ENCODE measurements at places on chromosomes 4 and X. TPM values are rescaled to one million over a fixed set of nuclear protein-coding genes. Genes with fewer than 3 reads are reported as not detected.

Gene MAGEA2B
- total RNA-seq, result not detected

- DNase-seq, result no peak
These were observed 547.5 kb downstream of the NLGN4X start for GRCh38 chrX:5681159-5681558.

DNA sequence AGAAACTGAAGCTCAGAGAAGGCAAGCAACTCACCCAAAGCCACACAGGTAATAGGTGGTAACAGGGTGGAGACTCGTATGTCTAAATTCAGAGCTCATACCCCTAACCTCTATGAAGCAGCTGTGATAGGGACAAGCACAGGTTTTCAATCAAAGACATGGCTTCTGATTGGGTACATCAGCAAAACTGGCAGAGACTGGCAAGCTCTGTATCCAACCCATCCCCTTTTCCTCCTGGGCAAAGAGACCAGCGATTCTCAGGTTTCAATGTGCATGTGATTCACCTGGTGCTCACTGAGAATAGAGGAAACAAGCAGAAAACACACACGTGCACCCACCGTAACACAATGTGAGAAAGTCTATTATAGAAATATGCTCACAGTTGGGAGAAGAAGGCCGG, 153.0 kb downstream of the SMIM20 start:
- DNase-seq, result no peak

GRCh38 chr4:111883557-111883999, 261.7 kb upstream of the FAM241A start:
- peak; percentile 23 for DNase-seq

DNA sequence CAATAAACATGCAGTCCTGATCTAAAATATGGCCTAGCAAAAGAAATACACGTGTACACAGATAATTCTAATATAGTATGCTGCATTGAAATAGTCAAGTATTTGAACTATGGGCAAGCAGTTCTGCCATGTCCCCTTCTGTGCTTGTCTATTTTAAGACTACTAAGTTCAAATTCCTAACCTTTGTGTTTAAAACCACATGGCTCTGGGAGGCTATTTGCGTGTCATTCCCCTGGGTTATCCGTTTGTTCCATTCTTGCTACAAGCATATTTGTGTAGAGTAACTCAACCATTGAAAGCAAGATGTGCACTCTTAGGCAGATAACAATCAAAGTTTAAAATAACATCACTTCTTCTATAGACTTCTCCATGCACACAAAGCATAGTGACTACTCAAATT, 25.4 kb upstream of the TBC1D1 start:
- no peak for DNase-seq

DNA sequence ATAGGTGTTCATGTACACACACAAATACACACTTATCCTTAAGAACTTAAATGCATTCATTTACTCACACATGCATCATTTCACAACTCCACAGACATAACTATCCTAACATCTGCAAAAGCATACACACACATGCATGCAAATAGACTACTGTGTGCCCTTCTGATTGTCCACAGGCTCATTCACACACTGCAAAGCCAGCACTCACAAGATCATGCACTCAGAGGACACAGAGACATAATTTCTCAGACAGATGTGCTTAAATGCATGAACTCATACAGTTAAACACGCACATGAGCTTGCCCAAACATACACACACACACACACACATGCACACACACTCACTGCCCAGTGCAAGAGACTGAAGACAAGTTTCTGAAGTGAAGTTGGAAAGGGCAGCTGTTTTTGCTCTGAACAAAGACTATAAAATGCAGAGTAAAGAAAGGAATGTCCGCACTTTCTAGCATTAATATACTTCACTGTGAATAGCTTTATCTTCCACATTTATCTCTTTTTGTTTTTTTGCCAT, 1018.0 kb upstream of the HS3ST1 start:
- no peak for DNase-seq

Gene MYOZ2
- 1.4 TPM for total RNA-seq

- DNase-seq, result no peak
These were observed 13.4 kb upstream of the ETDC start for GRCh38 chrX:135295944-135296305.

DNA sequence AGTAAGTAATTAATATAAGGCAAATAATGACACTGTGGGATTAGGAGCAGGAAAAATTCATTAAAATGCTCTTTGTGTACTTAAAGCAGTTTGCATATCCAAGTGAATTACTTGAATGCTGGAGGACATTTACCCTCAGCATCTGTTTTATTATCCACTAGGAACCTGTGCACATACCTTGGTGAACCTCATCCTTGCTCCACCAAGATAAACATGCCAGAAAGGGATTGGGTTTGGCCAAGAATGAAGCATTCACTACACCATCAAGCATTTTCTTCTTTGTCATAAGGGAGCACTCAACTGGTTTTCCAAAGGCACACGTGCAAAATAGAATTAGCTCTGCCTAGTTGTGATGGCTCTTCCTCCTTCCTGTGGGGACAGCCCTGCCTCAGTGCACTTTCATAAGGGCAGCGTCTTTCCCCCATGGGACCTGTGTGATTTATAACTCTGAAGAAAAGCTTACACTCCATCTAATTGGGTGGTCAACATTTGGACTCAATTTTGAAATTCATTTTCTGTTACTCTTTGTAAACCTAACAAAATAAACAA, 291.7 kb downstream of the USP46 start:
- DNase-seq, result no peak

GRCh38 chr4:37601531-37601930, 84.6 kb downstream of the RELL1 start:
- DNase-seq, result peak; percentile 68

DNA sequence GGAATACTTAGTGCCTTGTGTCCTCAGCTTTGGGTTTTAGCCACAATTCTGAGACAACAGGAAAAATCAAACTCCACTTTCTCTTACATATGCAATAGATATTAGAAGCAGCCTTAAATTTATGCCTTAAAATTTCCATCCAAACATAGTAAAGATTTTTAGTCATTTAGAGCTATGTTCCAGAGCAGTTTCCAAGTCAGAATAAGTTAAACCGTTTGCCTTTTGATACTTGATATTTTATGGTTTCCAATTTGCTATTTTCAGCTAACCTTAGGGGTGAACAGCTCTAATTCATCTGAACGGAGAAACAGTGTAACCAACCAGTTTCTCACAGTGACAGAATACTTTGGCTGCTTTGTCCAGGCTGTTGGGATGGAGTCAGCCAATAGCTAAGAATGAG, 125.8 kb upstream of the RXFP1 start:
- DNase-seq, result no peak

GRCh38 chr4:37475087-37475486, 211.1 kb downstream of the RELL1 start:
- DNase-seq, result no peak
